ENCODE measurements at places on chromosomes 6 and 20. TPM values are rescaled to one million over a fixed set of nuclear protein-coding genes. Genes with fewer than 3 reads are reported as not detected.

The SLC22A7 gene
- not detected for total RNA-seq

DNA sequence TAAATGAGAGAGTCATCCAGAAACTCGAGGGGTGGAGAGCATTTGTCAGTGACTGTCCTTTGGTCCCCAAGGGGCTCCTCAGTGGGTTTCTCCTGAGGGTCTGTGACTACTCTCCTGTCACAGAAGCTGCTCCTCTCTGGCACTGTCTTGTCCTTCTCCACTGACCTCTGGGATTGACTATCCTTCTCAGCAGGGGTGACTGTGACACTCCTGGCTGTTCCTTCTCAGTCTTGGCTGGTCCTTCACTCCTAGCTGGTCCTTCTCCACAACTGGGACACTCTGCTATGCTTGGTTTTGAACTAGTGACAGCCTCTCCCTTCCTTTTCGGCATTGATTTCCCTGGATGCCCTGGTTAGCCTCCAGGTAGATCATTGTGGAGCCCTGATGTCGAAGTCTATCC, 33.5 kb downstream of the DYNLT1 start:
- no peak for DNase-seq

DNA sequence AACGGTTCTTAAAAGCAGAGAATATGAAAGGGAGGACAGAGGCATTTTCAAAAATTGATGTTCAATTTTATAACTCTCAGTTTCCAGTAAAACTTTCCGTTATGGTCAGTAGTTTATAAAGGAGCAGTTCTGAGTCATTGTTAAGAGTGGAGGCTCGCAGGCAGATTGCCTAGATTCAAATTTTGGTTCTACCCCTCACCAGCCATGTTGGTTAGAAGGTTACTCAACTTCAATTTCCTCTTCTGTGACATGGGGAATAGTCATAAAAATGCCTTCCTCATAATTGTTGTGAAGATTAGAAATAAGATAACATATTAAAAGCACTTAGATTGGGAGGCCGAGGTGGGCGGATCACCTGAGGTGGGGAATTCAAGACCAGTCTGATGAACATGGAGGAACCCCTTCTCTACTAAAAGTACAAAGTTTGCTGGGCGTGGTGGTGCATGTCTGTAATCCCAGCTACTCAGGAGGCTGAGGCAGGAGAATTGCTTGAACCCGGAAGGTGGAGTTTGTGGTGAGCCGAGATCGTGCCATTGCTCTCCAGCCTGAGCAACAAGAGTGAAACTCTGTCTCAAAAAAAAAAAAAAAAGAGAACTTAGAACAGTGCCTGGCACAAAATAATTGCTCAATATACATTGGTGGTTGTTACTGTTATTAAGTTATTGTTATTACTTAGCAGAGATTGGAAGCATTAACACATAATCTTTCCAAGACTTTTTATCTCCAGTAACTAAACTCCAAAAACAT, 348.9 kb downstream of the NRN1 start:
- DNase-seq, result no peak

DNA sequence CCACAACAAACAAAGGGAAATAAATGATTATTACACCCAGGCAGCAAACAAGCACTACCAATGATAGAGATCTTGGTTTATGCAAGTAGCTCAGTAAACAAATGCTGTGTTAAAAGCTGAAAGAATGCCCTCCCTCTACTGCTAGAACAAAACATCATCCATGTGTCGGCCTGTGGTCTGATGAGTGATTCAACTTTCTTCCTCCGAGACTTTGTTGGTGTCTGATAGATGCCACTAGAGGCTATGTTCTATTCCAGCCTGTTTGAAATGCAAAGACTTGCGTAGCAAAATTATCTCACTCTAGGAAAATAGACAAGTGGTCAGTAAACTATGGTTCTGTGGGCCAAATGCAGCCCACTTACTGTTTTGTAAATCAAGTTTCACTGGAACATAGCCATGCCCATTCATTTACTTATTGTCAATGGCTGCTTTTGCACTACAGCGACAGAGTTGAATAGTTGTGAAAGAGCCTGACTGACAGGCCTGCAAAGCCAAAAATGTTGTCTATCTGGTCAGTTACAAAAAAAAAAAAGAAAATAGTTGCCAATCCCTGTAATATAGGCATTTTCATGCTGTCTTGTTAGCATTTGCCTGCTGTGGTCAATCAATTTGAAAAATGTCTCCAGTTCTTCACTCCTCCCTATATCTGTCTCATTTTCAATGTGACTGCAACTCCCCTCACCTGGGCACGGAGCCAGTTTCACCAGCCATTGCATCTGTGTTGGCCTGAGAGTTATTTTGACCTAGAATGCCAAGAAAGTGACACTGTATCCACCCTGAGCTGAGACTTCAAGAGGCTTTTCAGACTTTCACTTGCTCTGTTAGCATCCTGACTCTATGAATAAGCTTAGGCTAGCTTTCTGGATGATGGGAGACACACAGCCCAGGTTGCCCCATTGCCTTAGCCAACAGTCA, 544.6 kb upstream of the BTBD3 start:
- peak; percentile 11 for DNase-seq

DNA sequence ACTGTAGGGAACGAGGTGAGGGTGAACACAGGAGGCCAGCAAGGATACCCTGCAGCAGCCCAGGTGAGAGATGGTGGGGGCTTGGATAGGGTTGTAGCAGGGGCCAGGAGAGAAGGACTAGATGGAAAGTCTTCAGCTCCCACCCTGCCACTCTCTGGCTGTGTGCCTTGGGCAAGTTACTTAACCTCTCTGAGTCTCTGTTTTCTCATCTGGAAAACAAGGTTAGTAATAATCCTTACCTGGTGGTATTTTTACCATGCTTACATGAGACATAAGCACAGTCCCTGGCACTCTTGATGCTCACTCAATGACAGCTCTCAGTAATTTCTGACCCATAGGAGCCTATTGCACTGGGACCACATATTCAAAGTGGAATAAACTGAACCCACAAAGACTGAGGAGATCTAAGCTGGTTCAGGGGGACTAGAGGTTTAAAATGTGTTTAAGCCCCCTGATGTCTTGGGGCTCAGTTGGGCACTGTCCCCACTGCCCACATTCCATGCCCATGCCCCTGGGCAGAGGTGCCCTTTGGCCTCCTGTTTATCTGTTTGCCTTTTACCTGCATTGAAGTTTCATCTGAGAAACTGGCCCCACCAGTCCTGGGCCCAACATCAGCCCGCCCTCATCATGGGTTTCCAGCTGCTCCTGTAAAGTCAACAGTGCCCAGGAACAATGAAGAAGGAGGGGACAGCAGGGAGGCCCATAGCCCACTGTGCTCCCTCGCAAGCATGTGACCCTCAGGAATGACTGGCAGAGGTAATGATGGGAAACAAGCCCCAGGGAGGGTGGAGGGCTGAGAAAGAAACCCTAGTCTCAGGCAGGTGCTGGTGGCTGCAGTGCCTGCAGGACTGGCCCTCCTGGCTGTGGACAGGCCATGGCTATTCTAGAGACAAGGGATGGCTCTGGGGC, 104.0 kb downstream of the VEGFA start:
- no peak for DNase-seq

DNA sequence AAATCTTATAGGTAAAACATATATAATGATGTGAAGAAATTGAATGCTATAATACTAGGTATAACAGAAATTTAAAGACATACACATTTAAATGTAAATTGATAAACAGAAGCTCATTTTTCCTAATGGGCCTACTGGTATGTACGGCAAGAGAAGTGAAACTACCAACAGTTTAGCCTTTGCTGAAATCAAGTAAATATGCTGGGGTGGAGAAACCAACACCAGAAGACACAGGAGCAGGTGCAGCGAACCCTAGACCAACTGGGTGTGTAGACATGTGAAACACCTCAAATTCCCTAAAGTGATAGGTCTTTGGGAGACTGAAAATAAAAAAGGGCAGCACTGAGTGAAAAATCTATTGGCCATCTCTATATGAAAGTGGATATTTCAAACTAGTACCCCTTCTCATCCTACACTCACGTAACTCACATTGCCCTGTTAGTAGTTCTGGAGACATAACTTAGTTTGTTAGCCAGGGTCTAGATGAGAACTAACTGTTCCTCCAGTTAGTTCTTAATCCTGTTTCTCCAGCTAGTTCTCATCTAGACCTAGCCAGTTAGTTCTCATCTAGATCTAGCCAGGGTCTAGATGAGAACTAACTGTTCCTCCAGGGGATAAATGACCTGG, 53.1 kb downstream of the SLC35D3 start:
- no peak for DNase-seq

- DNase-seq, result no peak
Observed at GRCh38 chr6:150228072-150228733, 85.4 kb downstream of the PPP1R14C start.

DNA sequence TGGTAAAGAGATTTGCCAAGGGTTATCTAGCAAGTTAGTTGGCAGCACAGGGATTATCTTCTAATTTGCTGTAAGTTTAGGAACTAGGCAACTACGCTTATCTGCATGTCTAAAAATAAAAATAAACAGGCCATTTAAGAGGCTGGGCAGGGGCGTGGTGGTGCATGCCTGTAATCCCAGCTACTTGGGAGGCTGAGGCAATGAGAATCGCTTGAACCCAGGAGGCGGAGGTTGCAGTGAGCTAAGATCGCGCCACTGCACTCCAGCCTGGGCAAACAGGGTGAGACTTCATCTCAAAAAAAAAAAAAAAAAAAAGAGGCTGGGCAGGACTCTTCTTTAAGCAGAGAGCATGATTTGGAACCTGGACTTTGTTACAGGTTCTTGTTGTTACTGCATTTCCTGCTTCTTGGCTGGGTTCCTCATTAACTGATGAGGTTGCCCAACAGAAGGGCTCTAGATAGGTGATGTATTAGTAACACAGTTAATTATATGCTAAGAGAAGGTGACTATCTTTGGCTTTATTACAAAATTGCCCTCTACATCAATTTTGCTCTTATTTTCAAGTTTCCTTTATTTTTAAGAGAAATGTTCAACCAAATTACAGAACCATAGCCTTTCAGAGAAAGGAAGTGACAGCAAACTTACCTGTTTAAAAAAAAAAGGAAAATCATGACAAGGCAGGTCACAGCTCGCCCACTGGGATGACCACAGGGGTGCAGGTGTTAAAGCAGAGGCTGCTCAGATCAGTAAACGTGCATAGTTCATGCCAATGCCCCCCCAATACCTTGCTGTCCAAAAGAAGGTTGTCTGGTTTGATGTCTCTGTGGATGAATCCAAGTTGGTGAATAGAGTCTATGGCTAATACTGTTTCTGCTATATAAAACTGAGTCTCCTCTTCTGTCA, 32.5 kb downstream of the STK38 start:
- DNase-seq, result no peak

DNA sequence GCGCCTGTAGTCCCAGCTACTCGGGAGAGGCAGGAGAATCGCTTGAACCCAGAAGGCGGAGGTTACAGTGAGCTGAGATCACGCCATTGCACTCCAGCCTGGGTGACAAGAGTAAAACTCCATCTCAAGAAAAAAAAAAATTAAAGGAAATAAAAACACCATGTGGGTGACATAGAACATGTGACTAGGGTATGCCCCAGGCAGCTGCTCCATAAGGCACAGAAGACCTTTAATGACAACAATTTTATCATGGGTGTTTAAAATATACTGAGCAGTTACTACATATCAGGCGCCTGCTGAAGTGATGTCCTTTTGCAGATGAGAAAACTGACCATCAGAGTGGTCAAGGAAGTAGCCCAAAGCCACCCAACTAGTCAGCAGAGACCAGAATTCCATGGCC, 8.0 kb downstream of the PEDS1 start:
- no peak for DNase-seq

The HLA-DRB1 gene
- total RNA-seq, result 0.34 TPM

The GHRH gene
- total RNA-seq, result not detected

- DNase-seq, result no peak
Observed at GRCh38 chr20:34211591-34211990, 29.6 kb upstream of the ASIP start.

- DNase-seq, result peak; percentile 36
Observed at GRCh38 chr6:138162111-138162954, 594 bp downstream of the ARFGEF3 start.

DNA sequence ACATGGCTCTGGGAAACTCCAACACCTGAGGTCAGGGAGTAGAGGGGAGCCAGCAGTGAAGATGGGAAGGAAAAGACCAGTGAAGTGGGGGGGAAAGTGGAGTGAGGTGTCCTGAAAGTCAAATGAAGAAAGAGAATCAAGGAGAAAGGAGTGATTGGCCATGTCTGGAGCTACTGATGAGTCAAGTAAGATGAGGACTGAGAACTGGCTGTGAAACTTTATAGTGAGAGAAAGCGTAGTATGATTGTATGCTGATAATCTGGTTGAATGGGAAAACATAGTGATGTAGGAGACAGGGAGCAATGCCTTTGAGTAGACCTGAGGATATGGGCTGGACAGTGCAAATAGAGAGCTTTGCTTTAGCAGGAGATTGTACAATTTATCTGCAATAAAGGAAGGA, 183.6 kb upstream of the GMDS start:
- DNase-seq, result no peak

DNA sequence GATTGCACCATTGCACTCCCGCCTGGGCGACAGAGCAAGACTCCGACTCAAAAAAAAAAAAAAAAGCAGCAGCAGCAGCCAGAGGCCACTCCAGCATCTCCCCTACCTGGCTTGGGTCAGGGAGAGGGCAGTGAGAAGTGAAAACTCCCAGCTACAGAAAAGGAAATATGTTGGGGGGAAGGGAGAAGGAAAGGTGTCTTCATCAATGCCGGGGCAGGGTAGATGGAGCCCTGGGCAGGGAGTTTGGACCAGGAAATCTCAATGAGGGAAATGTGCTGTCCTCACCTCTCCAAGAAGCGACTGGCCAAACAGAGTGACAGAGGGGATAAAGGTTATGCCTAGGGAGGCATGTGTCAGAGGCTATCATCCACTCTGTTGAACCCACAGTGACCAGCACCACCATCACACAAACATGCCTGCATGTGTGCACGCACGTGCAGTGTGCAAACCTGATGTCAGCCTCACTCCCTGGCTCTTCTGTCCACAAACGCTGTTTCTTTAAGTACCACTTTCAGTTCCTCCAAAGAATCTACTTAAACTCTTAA, 887 bp upstream of the AIF1 start:
- DNase-seq, result no peak

DNA sequence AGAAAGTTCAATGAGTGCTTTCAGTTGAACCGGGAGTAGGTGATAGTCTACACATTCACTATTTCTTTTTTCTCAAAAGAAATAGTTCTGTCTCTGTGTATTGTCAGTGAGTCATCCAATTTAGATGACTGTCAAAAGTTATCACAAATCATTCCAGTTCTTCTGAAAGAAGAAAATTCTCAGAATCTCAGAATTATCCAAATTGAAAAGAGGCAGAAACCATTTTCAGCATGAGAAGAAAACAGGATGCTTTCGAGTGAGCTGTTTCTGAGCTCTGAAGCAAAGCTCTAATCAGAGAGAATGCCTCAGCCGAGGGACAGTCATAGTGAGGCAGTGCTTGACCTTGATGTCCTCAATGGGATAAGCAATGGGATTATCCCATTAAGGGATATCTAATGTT, 97.9 kb downstream of the HUS1B start:
- no peak for DNase-seq

GRCh38 chr6:107936162-107936909, 21.7 kb downstream of the SEC63 start:
- no peak for DNase-seq

The ALDH8A1 gene
- total RNA-seq, result not detected

DNA sequence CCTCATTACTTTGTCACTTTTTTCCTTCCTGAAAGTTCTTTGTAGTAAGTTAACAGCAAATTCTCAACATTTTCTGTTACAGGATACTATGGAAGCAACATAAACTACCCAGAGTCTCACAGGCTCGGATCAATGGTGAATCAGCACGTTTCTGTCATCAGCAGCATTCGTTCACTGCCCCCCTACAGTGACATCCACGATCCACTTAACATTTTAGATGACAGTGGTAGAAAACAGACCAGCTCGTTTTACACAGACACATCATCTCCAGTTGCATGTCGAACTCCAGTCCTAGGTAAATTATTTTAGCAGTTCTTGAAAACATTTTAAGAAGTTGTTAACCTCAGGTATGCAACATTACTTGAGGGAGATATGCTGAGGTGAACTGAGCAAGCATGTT, 51.6 kb downstream of the RFX6 start:
- no peak for DNase-seq

All from Daoy (cell line).